Mesendoderm (in vitro differentiated cells): ENCODE measurements at places on chromosomes 1 and 21.

DNA sequence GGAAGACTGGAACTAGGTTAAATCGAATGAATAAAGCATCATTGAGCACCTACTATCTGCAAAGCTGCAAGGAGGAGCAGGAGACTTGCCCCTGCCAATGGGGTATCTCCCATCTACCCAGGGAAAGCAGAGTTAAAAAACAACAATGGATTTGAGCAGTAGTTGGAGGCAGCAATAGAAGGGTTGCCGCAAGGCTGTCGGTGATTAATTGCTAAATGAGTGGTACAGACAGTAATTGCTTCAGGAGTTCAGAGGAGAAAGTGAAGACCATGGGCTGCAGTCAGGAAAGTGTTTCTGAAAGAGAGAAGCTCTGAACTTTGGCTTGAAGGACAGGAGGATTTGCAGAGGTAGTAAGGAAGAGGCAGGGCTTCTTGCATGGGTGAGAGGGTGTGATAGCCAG, 152.9 kb downstream of the ACTL8 start:
- H3K4me1 ChIP-seq = peaks cover 6% of the 10 kb centered on the region
- no peak overlapping the region for H3K4me3 ChIP-seq
- no peaks in the 10 kb centered on the region for H3K36me3 ChIP-seq
- no peaks in the 10 kb centered on the region for H3K27me3 ChIP-seq

- no peak overlapping the region for H3K27ac ChIP-seq
- H3K36me3 ChIP-seq = no peaks in the 10 kb centered on the region
- H3K4me3 ChIP-seq = no peak overlapping the region
- peak; percentile 93 for DNase-seq
- H3K4me1 ChIP-seq = no peaks in the 10 kb centered on the region
Observed at GRCh38 chr1:207579436-207579799, 65.5 kb upstream of the CR1L start.

DNA sequence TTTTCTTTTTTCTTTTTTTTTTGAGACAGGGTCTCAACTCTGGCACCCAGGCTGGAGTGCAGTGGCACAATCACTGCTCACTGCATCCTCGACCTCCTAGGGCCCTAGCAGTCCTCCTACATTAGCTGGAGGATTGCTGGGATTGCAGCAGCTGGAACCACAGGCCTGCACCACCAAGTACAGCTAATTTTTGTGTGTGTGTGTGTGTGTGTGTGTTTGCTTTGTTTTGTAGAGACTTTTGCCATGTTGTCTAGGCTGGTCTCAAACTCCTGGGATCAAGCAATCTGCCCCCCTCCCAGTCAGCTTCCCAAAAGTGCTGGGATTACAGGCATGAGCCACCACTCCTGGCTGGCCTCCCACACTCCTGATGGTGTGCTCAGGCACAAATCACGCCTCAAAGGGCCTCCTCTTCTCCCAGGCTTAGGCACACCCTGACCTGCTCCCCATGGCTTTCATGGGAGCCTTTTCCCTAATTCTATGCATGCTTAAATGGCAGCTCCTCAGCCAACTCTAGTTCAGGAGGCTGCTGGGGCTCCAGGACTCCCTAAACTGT, 9.4 kb downstream of the FAM229A start:
- H3K27me3 ChIP-seq = no peaks in the 10 kb centered on the region
- H3K4me3 ChIP-seq = no peak overlapping the region
- H3K4me1 ChIP-seq = no peaks in the 10 kb centered on the region

DNA sequence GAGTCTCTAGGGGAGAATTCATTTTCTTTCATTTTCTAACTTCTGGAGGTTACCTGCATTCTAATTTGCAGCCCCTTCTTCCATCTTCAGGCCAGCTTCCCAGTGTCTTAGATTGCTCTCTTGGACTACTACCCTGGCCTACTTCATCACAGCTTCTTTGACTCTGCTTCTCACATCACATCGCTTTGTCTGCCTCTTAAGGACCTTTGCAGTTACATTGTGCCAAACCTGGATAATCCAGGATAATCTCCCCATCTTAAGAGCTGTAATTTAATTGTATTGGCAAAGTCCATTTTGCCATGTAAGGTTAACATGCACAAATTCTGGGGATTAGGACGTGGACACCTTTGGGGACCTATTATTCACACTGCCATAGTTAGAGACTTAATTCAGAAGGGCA, 18.4 kb downstream of the RNF2 start:
- H3K36me3 ChIP-seq = no peaks in the 10 kb centered on the region
- no peak overlapping the region for H3K27ac ChIP-seq
- no peak for DNase-seq
- peaks cover 3% of the 10 kb centered on the region for H3K4me1 ChIP-seq
- no peaks in the 10 kb centered on the region for H3K27me3 ChIP-seq
- H3K4me3 ChIP-seq = no peak overlapping the region

GRCh38 chr1:209816923-209817322, 10.8 kb upstream of the UTP25 start:
- DNase-seq = no peak
- H3K27me3 ChIP-seq = no peaks in the 10 kb centered on the region
- H3K36me3 ChIP-seq = no peaks in the 10 kb centered on the region
- no peak overlapping the region for H3K27ac ChIP-seq
- H3K4me3 ChIP-seq = no peak overlapping the region
- no peaks in the 10 kb centered on the region for H3K4me1 ChIP-seq
